ENCODE measurements at places on chromosomes 16 and 17. TPM values are rescaled to one million over a fixed set of nuclear protein-coding genes. Genes with fewer than 3 reads are reported as not detected.

The PABPN1L gene
- not detected for total RNA-seq

The CRYBA1 gene
- total RNA-seq: not detected

- DNase-seq: no peak
These were observed 174.6 kb downstream of the CDH13 start for GRCh38 chr16:82801361-82801760.

GRCh38 chr16:70634861-70635260, 11.5 kb upstream of the IL34 start:
- no peak for DNase-seq

DNA sequence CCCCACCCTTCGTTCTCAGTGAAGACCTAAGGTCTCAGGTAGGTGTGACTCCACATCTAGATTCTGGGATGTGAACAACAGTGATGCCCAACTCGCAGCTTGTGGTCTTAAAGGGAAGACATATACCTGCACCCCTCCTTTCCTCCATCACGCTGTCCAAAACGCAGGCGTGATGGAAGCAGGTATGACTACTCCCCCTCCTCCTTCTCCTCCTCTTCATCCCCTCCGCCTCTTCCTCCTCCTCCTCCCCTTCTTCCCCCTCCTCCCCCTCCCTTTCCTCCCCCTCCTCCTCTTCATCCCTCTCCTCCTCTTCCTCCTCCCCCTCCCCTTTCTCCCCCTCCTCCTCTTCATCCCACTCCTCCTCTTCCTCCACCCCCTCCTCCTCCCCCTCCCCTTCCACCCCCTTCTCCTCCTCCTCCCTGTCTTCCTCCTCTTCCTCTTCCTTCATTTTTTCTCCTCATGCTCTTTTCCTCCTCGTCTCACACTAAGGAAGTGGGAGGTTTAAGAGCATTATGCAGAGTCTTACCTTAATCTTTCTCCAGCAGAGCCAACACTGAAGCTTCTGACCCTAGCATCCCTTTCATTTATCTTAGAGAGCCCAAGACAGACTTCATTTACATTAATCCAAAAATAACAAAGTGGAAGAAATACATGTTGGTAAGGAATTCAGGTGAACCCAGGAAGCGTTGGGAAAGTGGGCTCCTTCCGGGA, 352.5 kb downstream of the FOXL1 start:
- DNase-seq: no peak

DNA sequence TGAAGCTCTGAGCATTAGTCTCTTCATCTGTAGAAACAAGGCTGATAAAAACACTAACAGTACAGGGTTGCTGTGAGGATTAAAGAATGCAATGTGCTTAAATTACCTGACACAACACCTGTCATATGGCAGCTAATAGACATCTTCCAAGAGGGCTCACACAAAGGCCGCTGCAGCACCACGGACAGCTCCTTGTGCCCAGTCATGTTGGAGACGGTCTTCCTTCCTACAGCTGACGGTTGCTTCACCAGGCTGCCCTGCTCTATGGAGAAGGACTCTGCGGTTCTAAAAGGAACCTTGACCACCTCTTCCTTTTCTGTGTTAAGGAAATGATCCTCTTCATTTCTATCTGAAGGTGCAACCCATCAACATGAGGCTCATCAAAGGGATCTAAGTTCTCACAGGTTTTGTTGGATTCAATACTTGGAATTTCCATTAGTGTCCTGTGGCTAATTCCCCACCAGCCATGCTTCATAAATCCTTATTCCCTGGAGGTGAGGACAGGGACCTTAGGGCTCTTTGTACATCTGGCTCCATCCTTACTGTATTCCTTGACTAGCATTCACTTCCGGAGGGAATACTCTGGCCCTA, 138.9 kb upstream of the CES5A start:
- DNase-seq: no peak

DNA sequence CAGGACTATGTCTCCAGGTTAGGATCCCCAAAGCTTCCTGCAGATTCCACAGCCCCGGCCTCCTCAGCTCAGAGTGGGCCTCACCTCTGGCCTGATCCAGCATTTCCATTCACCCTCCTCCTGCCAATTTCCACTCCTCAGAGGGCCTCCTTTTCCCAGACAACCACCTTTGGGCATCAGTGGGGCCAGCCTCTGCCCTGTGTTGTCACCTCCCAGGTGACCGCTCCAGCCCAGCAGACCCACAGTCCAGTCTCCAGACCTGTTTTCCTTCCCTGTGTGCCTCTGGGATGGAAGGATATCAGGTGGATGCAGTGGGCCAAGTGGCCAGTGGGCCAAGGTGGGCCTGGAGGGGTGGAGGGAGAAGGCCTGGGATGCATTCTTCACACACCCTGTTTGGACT, 32.7 kb downstream of the B9D1 start:
- DNase-seq: no peak
